Stimulated activated CD8-positive, alpha-beta memory T cell treated with anti-CD3 and anti-CD28 coated beads, Interleukin-12 subunit alpha, Interleukin-12 subunit beta, amount 100 ng/mL, for 1 hour (primary cell): ENCODE measurements at places on chromosomes 16 and 17.

- DNase-seq = no peak
Observed at GRCh38 chr16:60091071-60091470, 1357.0 kb upstream of the GOT2 start.

DNA sequence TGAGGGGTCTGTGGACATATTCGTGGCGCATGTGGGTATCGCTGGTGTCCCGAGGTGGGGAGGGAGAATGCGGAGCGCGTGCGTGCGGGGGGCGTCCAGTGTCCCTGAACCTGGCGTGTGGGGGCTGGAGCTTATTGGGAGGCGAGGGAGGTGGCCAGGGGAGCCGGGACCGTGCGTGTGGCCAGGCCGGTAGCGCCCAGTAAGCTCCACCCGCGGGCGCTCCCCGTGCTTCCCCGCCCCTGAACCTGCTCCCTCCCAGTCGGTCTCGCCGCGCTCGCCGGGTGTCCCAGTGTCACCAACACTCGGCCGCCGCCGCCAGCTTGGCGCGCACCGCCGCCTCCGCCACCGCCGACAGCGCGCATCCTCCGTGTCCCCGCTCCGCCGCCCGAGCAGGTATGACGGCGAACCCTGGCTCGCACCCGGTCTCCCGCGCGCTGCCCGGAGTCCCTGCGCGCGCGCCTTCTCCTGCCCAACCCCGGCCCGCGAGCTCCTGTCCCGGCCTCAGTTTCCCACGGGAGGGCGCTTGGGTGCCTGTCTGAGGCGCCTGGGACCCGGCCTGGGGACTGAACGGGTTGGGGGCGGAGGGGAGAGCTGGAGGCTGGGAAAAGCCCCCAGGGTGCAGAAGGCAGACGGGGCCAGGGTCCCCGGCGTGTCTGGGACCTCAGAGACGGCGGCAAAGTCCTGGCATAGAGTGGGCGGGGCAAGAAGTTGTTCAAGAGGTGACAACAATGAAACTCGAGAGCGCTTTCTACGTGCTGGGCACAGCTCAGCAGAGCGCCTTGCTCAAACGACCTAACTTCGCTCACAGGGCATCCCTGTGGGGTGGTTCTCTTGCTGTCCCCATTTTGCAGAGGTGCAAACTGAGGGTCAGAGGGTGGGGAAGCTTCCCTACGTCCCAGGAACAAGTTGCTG, at the start of gene SCNN1B:
TSS of gene SCNN1B (plus strand) at position 258 of the 912 bp plus-strand sequence. CDS start 46,298 bp downstream, outside the sequence.
- no peak for DNase-seq

GRCh38 chr16:12651765-12652512, 151.7 kb downstream of the CPPED1 start:
- no peak for DNase-seq

DNA sequence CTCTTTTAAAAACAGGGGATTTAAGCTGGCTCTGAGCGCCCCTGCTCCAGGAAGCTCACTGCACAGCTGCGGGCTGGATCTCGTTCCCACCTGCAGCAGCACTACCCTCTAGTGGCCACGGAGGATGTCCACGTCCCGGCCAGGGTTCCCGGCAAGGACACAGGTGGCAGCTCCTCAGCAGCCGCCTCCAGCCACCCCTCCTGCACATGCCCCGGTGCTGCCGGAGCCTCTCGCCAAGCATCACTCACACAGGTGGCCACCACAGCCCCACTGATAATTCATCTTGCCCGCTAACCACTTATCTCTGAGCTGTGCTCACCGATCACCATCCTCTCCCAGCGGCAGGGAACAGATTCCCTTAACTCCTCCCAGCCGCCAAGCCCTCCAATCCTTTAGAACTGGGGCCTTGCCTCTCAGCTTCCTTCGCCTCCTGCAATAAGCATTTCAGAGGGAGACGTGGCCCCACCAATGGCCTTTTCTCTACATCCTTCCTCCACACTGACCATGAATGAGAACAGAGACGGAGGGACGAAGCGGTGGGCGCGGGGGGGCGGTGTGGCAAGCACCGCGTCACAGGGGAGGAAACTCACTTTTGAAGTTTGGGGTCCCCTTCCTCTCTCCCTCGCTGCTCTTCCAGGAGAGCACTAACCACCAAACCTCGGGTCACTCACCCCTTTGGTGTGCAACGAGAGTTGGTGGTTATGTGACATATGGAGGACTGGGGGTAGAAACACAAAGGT, 222.1 kb downstream of the RBFOX3 start:
- DNase-seq = no peak

GRCh38 chr17:31880311-31880710, 21.2 kb downstream of the UTP6 start:
- DNase-seq = no peak

DNA sequence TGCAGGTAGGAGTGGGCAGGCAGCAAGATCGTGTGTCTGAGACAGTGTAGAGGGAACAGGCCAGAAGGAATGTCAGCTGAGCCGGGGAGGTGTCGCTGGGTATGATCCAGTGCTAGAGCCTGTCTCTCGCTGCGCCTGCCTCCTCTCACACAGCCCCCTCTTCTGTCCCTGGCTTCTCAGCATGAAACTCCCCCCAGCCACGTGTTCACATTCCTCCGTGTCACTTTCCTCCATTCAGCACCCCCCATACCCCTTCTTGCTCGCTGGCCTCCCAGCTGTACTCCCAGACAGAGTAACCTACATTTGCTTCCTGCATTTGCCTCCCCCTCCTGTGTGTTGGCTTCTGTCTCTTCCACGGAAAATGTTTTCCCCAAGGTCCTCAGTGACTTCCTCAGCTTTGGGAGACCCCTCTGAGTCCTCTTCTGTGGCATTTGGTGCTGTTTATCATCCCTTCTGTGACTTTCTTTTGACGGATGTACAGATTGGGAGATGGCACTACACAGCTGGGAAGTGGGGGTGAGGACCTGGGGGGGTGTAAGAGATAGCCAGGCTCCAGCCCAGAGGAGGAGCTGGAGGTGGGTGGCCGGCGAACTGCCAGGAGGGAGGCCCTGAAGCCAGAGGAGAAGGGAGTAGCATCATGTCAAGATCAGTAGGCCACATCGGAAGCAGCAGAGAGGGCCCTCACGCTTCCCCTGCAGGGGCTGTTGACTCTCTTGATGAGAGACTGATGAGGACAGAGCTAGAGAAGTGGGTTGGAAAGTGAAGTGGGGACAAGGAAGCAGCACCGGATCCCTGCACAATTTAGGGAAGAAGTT, 19.2 kb downstream of the SGF29 start:
- no peak for DNase-seq

DNA sequence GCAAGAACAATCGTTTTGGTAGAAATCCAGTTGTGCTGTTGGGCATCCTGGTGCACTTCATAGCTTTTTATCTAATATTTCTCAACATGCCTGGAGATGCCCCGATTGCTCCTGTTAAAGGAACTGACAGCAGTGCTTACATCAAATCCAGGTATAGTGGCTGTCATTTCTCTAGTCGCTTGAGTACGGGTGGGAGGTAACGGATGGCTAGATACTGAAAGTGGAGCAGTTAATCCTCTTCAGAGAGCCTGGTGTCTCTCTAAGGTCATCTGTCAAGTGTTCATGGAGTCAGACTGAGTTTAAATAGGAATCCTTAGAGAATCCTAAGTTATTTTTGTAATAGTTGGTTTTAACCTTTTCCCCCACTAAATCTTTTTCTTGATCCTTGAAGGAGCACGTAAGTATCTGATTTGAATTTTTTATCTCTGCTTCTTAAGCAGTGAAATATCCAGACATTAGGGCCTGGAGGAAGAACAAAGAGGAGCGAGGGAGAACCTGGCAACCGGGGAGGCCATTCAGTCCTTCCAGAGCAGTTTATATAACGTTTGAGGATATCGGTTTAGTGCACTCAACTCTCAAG, 37.2 kb downstream of the MFSD11 start:
- no peak for DNase-seq

DNA sequence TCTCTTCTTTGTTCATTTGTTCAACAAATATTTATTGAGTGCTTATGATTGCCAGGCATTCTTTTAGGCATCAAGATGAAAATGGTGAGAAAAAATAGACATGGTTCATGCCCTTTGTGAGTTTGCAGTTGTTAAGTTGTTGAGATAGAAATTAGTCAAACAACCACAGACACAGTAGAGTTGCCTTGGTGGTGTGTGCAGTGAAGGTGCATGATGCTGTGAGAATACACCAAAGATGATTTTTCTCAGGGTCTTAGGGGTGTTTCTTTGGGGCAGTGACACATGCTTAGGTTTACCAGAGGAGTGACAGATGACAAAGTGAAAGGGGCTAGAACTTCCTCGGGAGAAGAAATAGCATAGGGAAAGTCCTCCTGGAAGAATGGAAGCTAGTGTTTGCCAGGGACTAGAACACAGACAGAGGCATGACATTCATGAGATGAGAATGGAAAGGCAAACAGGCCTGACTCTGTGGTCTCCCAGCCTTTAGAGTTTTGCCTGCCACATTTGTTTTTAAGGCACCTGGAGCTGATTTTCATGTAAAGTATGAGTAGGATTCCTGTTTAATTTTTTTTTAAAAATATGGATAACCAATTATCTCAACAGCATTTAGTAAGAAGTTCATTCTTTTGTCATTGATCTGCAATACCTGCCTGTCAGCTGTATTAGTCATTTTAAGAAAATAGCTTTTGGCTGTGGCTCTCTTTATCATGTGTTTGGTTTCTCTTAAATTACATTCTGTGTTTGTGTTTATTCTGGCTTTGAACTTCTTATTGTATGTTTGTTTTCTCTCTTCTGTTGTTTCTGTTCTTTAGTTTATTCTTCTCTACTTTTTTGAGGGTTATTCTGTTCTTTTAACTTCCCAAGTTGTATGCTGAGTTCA, 36.6 kb downstream of the CYLD start:
- DNase-seq = no peak
